ENCODE measurements at places on chromosomes 2 and 18. TPM values are rescaled to one million over a fixed set of nuclear protein-coding genes. Genes with fewer than 3 reads are reported as not detected.

The CD8B2 gene
- total RNA-seq = not detected

The ABCB11 gene
- not detected for total RNA-seq

The FAM210A gene
- total RNA-seq = 32.4 TPM

The NAPG gene
- 38.8 TPM for total RNA-seq

The SPC25 gene
- total RNA-seq = 0.28 TPM

The MFSD2B gene
- total RNA-seq = 0.28 TPM

The ITPRIPL1 gene
- 0.43 TPM for total RNA-seq

The SP5 gene
- not detected for total RNA-seq

The IL18R1 gene
- total RNA-seq = 1.5 TPM
